Right renal cortex interstitium (tissue), 3 donors: ENCODE measurements at places on chromosomes 6 and 20.
A peak's percentile ranks its signal among the peaks of the same experiment; 100 is the strongest.

DNA sequence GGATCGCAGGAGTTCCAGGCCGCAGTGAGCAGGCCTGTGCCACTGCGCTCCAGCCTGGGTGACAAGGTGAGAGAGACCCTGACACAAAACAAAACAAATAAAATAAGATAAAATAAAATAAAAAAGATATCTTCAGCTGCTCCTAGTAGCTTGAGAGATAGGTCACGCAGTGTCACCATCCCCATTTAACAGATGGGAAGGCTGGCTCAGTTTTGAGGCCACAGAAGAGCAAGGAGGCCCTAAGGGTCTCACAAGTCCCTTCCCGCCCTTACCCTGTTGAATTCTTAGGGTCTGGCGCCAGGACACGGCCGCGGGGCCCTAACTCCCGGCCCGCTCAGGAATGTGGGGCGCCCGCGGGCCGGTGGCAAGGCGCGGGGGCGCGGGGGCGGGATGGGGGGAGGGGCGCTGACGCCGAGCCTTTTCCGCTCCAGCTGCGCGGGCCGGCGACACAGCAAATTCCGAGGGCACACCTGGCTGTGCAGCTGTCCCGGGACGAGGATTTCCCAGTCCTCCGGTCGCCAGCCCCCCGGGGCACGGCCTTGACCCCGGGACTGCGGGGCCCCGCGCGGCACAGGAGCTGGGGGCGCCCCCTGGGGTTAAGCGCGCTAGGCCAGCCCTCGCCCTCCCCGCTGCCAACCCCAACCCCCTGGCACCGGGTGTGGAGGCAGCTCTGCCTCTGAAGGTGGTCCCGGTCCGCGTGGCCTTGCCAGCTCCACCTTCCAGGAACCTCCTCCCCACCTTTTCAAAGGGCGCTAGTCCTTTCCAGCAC, 10.3 kb upstream of the R3HDML start:
- no peak for DNase-seq

DNA sequence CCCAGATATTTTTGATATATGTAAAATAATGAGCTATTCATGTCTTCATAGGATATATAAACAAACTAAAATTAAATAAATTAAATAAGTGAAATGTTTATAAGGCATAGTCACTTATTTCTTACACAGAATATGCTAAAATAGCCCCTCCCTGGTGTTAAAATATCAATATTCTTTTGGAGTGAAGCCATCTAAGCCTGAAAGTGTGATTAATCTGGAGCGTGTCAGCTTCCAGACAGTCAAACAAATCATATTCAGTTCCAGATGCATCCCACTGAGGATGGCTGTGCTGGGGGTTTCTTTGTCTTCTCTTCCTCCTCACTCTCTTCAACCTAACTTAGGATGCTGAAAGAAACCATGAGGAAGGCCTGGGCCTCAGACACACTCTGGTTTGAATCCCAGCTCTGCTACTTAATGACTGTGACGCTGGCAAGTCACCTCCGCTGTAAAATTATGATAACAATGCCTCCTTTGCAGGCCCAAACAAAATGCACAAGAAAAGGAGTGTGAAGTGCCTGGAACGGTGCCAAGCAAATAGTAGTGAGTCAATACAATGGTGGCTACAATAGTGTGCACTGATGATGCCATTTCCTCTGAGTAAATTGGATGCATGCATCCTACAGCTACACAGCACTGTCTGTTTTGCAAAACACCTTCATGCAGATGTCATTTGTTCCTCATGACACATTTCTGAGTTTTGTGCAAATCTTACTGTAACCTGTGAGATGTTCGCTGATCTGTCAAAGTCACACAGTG, 161.4 kb downstream of the FOXC1 start:
- DNase-seq: no peak

GRCh38 chr6:12544821-12545565, 171.6 kb upstream of the PHACTR1 start:
- no peak for DNase-seq

DNA sequence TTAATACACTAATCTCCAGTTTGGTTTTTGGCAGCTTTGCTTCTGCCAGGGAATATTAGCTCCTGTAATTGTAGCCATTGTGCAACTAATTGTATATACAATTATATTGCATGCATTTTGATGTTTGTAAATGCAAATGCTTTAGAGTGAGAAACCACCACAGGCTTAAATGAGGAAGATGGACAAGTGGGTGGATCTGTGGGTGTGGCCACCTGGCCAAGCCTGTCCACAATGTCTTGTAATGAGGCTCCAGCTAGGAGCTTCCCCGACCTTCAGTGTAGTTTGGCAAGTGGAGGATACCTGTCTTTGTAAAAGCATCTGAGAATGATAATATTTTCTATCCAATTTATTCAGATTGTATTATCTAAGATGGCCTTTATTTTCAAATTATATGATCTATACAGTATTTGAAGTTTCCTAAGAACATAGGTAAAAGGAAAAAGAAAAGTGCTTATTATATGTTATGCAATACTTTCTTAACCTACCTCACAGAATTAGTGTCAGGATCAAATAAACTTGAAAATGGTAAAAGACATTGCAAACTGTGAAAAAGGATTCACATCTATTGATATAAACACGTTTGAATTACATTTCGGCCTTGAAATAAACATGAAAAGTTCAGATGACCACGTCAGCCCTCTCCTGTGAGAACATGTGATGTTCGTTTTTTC, 49.3 kb upstream of the ARID1B start:
- DNase-seq: no peak

DNA sequence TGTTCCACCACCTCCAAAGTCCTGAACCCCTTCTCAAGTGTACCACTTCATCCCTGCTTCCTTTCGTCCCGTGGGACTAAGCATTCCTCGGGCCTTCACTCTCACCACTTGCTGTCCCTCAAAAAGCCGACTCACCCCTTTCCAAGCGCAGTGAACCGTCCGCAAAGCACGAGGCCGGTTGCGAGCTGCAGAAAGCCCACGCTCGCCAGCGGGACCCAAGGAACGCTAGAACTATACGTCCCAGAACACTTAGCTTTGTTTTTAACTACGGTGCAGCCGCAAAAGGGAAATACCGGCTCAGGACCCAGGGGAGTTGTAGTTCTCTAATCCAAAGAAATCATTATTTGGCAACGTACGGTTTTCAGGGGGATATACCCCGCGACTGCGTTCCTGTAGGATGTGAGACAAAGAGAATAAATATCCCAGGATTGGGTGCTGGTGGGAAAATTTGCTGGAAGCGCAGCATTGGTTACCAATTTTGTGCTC, 416 bp upstream of the POLR1H start:
- peak; percentile 42 for DNase-seq

DNA sequence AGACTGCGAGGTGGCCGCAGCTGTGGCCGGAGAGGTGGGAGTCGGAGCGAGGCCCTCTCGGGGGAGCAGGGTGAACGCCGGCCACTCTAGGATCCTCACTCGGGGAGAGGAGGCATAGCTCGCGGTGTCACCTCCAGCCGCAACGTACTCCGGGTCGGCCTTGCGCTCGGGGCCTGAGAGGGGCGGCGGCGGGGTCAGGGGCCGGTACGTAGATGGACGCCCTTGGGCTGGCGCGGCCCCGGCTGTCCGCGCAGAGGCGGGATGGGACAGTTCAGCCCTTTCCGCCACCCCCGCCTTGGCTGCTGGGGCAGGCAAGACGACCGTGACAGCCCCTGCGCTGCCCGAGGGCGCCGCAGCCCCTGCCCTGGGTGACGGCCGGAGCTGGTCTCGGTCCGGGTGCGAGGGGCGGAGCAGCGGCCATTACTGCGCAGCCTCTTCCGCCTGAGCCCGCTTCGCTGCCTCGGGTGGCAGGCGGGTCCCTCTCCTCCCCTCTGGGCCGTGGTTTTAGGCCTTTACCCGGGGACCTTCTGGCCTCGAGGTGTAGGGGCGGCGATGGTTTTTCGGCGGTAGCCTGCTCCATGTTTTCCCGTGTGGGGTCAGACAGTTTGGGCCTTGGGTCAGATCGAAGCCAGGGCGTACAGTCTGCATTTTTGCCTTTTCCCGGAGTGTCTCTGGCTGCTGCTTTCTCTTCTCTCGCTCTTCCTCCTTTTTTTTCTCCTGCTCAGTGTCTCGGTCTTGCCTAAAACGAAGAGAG, 405 bp downstream of the RNF146 start:
- DNase-seq: no peak

DNA sequence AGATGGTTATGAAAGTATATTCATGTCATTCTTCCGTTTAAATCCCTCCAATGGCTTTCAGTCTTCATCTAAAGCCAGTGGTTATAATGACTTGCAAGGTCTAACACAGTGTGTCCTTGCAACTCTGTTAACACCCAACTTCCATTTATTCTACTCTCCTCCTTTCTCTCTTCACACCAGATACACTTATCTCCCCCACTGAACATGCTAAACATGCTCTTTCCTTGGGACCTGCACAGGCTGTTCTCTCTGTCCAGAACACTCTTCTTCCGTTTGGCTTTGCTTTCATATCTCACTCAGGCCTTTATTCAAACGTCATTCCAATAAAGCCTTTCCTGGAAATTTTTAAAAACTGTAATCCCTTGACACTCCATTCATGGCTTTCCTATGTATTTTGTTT, 91.5 kb downstream of the EPHA7 start:
- no peak for DNase-seq

GRCh38 chr6:111952274-111952673, 79.0 kb upstream of the FYN start:
- no peak for DNase-seq

DNA sequence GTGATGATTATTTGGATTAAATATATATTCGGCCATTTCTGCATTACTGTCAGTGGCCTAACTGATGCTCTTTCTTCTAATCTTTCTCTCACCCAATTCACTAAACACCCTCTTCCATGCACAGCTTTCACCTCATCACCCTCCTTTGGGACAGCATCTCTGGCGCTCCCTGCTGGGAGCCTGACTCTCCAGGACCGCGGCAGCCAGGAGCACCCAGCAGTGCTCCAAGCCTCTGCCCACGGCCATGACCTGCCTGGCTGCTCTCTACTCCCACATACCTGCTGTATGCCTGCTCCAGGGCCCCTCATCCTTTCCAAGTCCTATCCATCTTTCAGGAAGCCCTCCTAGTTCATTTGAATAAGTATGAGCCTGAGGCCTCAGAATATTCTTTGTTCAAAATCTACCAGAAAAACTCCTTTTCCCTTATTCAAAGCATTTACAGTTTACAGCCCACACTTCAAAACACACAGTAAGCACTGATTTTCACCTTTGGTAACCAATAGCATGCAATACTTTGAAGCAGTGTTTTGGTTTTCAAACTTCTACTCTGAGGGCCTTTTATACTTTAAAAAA, 15.2 kb downstream of the CTCFL start:
- no peak for DNase-seq

DNA sequence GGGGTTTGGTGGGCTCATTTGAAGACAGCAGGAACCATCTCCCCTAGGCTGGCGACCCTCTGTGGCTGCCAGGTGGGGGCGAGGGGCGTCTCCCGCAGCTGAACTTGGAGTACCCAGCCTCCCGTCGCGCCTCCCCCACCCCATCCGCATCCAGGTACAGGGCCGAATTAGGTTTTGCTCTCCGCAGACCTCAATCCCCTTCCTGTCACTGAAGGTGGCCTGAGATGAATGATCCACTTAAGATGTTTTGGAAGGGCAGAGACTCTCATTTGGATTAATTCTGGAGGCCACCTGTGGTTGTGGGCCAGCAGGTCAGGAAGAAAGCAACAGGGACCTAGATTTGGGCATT, 493 bp downstream of the CD83 start:
- DNase-seq: no peak

DNA sequence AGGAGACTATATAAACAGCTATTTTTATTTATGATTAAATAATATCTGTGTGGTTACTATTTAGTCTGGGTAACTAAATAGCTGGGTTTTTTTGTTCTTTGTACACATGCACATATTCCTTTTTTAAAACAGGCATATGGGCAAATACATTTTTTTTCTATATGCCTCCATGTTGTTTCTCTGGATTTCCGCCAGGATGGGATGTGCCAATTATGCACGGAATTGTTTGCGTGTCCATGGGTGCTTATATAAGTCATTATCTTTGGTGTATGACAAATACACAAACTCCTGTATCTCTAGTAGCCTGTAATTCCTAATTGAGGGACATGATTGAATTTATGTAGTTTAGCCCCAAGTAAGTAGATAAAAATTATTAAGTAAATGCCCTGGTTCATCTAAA, 226.9 kb downstream of the BCKDHB start:
- no peak for DNase-seq

DNA sequence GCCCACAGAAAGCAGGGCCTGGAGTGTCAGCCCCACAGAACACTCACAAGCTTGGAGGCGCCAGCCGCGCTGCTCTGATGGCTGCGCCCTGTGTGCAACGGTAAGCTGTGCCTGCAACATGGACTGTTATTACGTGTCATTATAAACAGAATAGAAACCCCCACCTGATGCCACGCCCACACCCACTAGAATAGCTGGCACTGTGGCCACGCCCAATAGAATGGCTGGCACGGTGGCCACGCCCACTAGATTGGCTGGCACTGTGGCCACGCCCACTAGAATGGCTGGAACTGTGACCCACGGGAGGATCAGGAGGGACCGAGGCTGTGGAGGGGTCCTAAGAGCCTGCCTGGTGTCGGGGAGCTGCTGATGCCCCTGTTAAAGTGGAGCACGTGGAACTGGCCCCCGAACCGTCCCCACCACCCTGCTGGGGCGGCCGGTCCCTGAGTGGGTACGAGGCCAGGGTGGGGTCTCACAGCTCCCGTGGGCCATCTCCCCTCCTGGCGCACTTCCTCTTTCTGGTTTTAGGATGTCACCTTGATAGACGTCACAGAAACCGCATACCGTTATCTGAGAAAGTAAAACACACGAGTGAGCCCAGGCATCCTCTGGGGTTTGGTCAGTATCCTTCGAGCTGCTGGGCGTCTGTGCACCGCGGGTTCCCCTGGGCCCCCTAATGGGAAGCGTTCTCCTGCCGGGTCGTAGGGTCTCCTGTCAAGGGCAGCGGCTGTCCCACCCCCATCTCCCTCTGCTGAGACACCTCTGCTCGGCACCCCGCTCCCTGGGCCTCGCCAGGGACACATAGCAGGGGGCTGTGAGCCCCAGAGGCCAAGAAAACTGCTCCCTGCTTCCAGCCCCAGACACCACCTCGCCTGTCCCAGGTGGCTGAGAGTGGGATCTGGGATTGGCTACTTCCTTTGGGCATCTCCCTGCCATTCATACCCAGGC, 25.4 kb downstream of the SLC17A9 start:
- no peak for DNase-seq

GRCh38 chr6:1695546-1696462, 86.1 kb downstream of the FOXC1 start:
- no peak for DNase-seq

DNA sequence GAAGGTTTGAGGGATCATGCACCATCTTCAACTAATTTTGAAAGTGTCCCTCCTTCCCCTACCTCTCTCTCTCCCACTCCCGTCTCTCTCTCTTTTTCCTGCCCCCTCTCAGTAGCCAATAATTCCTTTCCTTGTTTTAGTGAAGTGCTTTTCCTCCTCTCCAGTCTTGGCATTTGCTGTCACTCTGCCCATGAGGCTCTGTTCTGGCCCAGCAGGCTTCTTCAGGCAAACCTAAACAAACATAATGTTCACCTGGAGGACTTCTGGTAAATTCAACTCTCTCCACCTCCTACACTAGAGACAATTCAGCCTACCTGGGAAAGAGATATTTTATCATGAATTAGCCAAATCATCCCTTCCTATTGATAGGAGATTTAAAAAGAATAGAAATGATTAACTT, 320.4 kb upstream of the RNF24 start:
- DNase-seq: no peak
